NCI-H460 (cell line): ENCODE measurements at places on chromosomes 5 and 9. TPM values are rescaled to one million over a fixed set of nuclear protein-coding genes. Genes with fewer than 3 reads are reported as not detected.

The SLC34A1 gene
- not detected in 2 replicates for total RNA-seq

The GARIN3 gene
- not detected in 2 replicates for total RNA-seq

The SV2C gene
- total RNA-seq, result not detected in 2 replicates

The RETREG1 gene
- 21.8 and 23.7 TPM in 2 replicates for total RNA-seq

The PCDHB6 gene
- total RNA-seq, result not detected in 2 replicates

The CDK5RAP2 gene
- total RNA-seq, result 82.7 and 92.3 TPM in 2 replicates

The GAPT gene
- not detected in 2 replicates for total RNA-seq

The RABL6 gene
- 59.4 and 69.4 TPM in 2 replicates for total RNA-seq

GRCh38 chr9:8254541-8254940 lies 455.0 kb upstream of the DMAC1 start:
- DNase-seq, result no peak

DNA sequence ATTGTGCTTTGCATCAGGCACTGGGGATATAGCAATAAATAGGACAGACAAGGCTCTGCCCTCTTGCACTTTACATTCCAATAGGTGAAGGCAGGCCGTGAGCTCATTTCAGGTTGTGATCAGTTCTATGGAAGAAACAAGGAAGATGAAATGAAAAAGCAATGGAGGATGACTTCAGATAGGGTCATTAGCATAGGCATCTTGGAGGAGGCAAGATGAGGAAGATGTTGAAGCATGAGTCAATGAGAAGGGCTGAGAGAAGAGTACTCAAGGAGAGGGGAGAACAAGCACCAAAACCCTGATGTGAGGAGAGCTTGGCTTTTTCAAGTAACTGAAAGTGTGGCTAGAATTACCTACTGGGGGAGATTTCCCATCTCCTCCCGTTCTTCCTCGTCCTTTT lies 5.0 kb upstream of the SPARC start:
- DNase-seq, result no peak

GRCh38 chr5:59693492-59694309 lies 199.8 kb downstream of the PDE4D start:
- no peak for DNase-seq

DNA sequence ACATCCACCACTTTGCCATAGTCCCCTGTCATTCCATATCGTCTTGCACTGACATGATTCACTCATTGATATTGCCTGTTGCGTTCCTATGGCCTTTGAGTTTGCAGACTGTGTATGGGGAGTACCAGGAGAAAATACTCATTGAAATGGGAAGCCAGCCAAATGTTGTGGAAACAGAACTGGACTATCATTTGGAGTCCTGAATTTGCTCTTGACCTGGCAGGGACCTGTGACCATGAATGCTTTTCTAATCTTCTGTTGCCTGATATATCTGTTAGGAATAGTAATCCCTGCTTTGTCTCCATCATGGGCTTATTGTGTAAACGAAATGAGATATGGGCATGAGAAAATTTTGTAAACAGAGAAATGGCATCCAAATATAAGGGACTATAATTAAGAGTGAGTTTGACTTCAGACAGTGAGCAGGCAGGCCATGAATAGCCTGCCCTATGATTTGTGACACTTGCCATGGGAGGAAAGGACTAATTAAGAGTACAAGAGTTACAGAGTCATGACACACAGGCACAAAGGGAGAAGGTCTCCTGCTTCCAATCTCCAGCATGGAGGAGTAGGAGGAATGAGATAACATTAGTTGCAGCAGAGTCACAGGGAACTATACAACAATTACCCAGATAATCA lies 572.9 kb upstream of the SGCD start:
- no peak for DNase-seq

DNA sequence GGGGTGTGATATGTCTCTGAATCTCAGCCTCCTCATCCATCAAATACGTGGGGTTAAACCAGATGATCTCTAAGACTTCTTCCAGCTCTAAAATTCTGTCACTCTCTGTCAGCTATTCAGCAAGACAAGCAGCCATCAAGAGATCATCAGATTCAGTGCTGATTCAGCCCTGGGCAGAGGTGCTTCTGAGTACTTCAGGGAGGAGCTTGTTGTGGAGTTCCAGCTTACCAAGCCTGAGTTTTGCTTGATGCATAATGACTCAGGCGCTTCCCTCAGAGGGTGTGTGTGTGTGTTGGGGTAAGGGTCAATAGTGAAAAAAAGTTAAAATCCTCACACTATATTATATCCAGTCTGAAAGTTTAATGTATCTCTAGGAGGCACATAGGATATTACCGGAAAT lies 29.6 kb upstream of the TAF1L start:
- DNase-seq, result no peak

DNA sequence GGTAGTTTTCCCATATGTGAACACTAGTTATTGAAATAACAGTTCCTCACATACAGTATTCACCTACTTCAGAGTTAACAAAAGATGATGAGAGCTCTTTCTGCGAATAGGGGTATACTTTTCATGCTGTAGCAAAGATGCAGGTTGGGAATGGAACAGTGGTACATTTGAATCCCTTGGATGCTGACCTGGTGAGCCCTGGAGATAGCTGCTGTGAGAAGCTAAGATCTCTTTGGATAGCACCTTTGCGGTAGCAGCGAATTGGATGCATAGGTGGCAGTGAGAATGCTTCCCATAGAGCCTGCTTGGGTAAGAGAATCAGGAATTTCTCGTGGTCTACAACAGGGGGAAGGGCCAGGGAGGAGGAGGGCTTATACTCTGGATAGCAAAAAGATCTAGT lies 61.2 kb downstream of the NUP214 start:
- no peak for DNase-seq

- DNase-seq, result no peak
Observed at GRCh38 chr5:10031817-10032216, 217.9 kb downstream of the ATPSCKMT start.

GRCh38 chr9:114399381-114399780 lies 11.6 kb upstream of the AKNA start:
- no peak for DNase-seq

DNA sequence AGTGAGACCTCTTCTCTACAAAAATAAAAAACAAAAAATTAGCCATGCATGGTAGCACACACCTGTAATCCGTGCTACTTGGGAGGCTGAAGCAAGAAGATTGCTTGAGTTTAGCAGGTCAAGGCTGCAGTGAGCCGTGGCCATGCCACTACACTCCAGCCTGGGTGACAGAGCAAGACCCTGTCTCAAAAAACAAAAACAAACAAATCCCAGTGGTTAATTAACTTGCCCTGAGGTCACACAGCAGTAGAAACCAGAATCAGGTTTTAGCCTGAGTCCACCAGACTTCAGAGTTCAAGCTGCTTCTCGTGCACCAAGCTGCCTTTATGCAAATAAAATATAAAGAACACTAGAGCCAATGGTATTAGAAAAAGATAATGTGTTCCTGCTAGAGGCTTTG lies 169.7 kb downstream of the GOLPH3 start:
- DNase-seq, result no peak

- no peak for DNase-seq
Observed at GRCh38 chr5:168865968-168866367, 286.8 kb upstream of the PANK3 start.

GRCh38 chr5:35302544-35302943 lies 72.3 kb upstream of the PRLR start:
- no peak for DNase-seq

- no peak for DNase-seq
Observed at GRCh38 chr5:69170495-69170894, 3.5 kb downstream of the CCNB1 start.
